CD4-positive, alpha-beta T cell treated with Interleukin-17A for 1 hour (primary cell): ENCODE measurements at places on chromosomes 5 and 9.

DNA sequence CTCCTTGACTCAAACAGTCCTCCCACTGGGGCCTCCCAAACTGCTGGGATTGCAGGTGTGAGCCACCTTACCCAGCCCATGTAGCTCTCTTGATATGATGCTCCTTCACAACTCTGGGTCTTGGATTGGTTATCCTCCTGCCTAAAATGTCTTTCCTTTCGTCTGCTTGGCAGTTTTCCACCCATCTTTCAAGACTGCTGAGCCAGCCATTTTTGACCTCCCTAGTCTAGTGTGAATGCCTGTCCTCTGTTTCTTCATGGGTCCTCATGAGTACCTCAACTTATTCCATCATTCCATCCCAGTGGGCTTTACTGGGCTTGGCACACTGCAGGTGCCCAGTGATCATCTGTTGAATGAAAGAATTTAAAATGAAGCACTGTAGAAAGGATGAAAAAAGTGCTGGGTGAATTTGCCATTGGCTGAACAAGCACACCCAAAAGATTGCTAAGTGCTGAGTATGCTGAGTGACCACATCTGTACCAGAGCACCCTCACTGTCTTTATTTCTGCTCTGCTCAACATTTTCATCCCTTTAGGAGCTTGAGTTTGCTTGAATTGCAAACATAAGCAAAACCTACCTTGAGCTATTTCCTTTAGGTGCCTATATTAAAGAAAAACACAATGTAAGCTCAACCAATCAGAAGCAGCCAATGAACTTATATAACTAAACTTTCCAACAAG, 84.8 kb upstream of the FAM169A start:
- no peak for DNase-seq

DNA sequence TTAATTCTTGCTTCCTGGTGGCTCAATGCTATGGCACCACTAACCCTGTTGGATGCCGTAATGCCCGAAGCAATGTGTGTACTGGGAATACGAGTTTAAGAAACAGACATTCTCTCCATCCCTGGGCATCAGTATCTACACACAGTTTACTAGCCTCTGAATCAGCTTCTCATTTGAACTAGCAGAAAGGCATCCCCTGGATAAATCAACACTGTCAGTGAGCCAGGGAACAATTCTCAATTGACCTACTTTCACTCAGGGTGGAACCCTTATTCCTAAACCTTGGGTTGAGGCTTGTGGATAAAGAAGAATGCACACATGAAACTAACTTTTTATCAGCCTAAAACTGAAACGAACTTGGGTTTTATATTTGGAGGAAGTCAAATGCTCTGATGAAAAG, 331.0 kb downstream of the GADD45G start:
- DNase-seq: no peak

DNA sequence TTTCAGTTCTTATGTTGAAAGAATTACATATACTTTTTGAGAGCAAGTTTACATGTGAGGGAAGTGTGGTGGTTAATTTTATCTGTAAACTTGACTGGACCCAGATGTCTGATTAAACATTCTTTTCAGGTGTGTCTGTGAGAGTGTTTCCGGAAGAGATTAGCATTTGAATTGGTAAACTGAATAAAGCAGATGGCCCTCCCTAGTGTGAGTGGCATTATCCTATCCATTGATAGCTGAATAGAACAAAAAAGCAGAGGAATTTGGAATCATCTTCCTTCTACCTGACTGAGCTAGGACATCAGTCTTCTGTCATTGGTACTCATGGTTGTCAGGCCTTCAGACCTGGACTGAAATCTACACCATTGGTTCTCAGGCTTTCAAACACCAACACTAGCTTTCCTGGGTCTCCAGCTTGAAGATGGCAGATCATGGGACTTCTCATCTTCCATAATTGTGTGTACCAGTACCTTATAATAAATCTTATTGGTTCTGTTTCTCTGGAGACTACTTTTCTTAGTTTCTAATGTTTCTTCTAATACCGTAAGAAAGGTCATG, 36.6 kb downstream of the NREP start:
- DNase-seq: no peak

- no peak for DNase-seq
These were observed 9.9 kb downstream of the BTNL9 start for GRCh38 chr5:181050016-181050415.

DNA sequence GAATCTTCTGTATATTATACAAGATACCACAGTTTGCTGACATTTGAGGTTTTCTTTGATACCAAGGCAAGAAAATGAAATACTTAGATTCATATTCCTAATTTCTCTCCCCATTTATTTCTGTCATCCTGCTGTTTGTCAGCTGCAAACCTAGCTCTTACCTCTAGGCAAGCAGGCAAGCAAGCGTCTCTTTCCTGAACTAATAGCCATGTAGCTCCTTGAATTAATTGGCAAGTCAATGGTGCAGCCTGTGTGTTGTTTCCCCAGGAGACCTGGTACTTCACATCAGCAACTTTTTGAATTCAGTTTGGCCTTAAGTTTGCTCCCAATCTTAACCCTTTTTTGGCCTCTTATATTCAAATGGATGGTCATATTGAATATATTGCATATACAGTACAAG, 573.6 kb upstream of the ARRDC3 start:
- no peak for DNase-seq

- DNase-seq: no peak
These were observed 512.2 kb upstream of the ZNF608 start for GRCh38 chr5:125258615-125259014.

DNA sequence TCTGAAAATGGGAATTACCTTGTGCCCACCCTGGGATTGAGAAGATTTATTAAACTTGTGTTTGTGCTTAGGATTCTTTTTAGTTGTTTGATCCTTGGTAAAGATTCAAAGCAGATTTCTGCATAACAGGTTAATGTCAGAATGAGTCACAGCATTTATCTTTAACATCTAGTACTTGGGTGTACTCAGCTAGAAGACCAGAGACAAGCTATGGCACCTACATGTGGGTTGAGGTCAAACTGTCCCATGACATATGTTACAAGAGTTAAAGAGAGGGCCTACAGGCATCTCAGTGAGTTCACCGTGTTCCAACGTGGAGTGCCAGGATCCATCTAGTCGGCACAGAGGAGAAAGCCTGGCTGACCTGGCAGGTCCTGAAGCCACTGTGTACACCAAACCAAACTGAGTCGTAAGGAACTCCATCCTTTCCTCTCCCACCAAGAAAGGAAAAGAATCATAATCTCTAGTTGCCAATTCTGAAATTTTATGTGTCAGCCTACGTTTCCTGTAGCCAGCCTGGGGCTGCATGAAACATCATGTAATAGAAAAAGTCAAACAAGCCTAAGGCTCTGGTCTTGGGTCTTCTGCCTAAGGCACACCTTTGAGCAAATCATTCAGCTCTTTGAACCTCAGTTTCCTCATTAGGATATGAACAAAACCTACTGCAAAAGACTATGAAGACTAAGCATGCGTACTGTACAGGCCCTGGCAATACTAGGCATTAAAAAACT, 73.7 kb downstream of the RCL1 start:
- DNase-seq: no peak

GRCh38 chr9:25804856-25805255, 126.6 kb upstream of the TUSC1 start:
- no peak for DNase-seq

GRCh38 chr5:127562252-127562651, 44.8 kb downstream of the PRRC1 start:
- no peak for DNase-seq

DNA sequence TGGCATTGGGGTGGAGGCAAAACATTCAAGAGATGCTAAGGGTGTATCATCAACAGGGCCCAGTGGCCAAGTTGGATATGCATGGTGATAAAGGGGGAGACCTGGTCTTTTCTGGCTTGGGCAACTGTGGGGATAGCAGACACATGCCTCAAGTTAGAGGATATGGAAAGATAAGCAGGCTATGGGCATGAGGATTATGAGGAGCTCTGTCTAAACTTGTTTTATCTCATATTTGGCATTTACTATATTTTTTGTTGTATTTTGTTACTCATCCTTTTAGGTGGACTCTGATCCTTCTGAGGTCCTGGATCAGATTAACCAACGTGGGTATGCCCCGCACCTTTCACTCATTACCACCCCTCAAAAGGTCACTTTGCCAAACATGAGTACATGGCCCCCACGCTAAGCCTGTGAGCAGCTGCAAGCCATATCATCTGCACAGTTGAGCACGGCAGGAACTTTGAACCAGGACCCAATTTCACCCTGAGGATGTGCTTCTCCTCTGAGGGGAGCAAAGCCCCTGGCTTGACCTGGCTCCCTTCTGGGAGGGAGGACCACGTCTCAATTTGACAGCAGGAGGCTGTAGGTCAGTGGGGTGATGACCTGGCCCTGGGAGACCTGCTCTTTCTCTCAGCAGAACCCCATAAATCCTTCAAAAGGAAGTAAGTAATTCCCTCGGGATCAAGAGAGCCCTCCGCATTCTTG, 71.1 kb upstream of the CD180 start:
- no peak for DNase-seq

- DNase-seq: no peak
These were observed 14.8 kb upstream of the C5orf46 start for GRCh38 chr5:147921136-147921535.

DNA sequence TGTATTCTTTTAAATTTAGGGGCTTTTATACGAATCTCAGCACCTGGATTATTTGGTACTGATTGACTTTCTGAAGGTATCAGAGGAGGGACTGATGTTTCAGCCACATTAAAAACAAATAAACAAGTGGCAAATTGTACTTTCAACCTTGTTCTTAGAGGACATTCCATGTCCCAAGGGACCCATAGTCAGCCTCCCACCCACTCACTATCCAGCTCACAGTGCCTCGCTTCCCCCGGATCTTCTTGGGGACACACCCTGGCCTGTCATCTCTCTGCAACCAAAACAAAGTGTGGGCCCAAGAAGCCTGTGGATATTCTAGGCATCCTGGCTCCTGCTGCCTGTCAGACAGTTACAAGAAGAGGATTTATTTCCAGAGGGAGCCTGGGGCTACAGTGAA, 8.8 kb upstream of the BOD1 start:
- no peak for DNase-seq

- no peak for DNase-seq
These were observed 19.4 kb downstream of the CCNH start for GRCh38 chr5:87393331-87393730.

GRCh38 chr5:169416583-169417196, 115.8 kb upstream of the SLIT3 start:
- no peak for DNase-seq

- DNase-seq: no peak
These were observed 203.0 kb downstream of the KDM4C start for GRCh38 chr9:6960777-6961176.

DNA sequence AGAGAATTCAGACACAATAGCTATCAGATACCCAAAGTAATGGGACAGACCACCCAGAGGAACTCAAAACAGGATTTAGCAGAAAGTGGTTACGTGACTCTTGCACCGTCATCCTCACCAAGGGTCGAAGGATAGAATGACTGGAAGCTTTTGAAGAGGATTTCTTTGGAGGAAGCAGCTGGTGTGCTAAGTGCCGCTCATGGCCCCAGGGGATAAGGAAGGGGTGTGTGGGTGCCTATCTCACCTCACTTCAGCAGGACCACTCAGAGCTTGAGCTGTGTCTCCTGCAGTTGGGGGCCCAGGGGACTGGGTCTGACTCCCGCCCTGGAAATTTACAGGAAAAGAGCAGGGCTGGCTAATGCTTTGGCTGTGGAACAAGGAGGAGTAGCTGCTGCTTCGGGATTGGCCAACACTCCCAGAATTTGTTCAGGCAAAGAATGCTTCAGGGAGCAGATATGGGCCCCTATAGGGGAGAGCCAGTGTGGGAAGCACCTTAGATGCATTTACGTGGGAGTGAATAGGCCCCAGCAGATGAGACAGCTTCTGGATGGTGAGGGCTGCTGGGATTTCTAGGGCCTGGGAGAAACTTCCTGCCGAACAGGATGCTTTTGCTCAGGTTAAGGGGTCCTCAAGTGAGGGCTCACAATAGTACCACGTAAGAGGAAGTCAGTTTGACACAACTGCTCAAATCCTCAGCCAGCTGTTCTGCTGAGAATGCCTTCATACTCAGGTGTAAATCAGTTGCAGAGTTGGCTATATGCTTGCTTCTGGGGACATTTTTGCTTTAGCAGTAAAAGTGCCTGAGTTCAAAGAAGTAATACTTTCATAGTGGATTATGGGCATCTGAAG, 29.1 kb upstream of the TOMM5 start:
- DNase-seq: no peak

DNA sequence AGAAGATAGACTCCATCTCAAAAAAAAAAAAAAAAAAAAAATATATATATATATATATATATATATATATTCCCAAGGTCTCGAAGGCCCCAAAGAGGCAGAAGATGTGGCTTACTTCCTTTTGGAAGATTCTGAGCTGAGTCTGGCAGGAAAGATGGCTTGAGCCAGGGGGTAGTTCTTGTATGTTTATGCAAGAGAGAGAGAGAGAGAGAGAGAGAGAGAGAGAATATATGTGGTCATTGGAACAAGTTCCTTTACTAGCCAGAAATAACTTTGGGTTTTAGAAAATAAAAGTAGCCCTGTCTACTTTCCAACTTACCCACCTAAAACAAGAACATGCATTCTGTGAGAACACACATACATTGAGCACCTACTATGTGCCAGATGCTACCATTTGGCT, 17.6 kb downstream of the NCS1 start:
- DNase-seq: no peak

DNA sequence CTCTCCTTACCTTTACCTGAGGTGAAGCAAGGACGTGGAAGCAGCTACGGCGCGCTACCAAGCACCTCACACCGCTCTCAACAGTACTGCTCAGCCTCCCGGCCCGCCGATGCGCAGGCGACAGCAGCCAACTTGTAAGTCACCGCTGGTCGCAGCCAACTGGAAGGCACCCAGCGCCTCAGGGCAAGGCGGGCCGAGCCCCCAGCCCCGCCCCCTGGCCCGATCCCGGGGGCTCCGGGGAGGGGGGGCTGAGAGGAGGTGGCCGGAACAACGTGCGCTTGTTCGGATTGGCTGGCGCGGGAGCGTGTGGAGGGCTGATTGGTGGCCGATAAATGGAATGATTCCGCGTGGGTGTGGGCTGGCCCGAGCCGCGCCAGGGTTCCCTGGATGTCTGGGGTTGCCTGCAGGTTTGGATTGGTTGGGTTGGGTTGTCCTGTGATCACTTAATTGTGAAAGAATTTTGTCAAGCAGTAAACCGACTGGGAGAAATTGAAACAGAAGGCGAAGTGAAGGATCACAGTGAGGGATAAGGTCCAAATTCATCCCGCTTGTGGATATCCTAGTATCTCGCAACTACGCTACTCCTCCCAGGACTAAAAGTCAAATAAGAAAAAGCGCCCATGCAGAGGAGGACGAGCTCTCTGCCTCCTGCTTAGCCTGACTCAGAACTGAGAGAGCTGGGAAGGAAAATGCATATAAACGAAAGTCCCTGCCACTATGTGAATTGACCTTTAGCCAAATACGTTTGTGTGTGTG, at the start of gene STARD4:
Gene STARD4, minus strand, starts transcription at position 161 of the 756 bp plus-strand sequence. CDS start 5,102 bp downstream, outside the sequence.
- peak; percentile 95 for DNase-seq

- DNase-seq: no peak
These were observed 29.6 kb downstream of the PSAT1 start for GRCh38 chr9:78326564-78326963.

GRCh38 chr9:123302348-123303214, 34.2 kb upstream of the STRBP start:
- DNase-seq: no peak

GRCh38 chr5:42605490-42605889, 151.1 kb upstream of the CCDC152 start:
- DNase-seq: no peak
